ENCODE measurements at places on chromosomes 13 and 19. TPM values are rescaled to one million over a fixed set of nuclear protein-coding genes. Genes with fewer than 3 reads are reported as not detected.

DNA sequence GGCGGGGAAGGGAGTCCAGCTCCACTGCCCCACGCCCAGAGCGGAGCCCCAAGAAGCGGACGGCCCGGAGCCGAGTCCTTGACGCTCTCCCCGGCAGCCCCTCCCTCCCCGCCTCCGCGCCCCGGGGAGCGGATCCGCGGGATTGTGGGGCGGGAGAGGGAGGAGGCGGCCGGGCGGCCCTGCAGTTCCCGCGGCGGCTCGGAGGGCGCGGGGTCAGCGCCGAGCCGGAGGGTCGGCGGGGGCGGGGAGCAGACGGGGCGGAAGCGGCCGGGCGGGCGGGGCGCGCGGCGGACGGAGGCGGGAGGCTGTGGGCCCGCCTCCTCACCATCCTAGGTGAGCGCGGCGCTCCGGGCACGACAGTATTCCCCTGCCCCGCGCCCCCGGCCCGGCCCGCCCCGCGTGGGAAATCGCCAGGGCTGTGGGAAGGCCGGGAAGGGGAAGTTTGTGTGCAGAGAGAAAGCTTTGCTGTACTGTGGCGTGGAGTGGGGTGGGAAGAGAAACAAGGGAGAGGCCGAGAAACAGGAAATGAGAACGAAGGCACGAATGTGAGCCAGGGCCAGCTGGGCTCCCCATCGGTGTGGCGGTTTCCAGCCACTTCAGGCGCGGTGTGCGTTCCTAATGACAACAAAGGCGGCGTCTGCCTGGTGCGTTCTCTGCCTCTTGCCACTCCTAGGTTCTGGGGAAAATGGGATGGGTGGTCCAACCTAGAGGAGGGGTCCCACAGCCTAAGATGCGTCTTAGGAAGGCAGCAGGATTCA is 1.3 kb upstream of the KLF12 start:
- DNase-seq = peak; percentile 84

GRCh38 chr13:30659980-30660379 is 42.3 kb downstream of the USPL1 start:
- DNase-seq = no peak

SIGLEC14 gene
- 11.8 TPM for total RNA-seq

SPTBN4 gene
- 1.5 TPM for total RNA-seq
